ENCODE measurements at places on chromosomes 2 and 18. TPM values are rescaled to one million over a fixed set of nuclear protein-coding genes. Genes with fewer than 3 reads are reported as not detected.

DLGAP1 gene
- polyA plus RNA-seq: 0.46 TPM

C1D gene
- polyA plus RNA-seq: 47.4 TPM

ACKR3 gene
- 1.6 TPM for polyA plus RNA-seq

REG3A gene
- 27.7 TPM for polyA plus RNA-seq

EVA1A gene
- polyA plus RNA-seq: 1.2 TPM

CHAC2 gene
- polyA plus RNA-seq: 1.8 TPM

FBLN7 gene
- not detected for polyA plus RNA-seq

LAMA3 gene
- 15.0 TPM for polyA plus RNA-seq

STAT4 gene
- 4.6 TPM for polyA plus RNA-seq

SOX11 gene
- under 0.01 TPM for polyA plus RNA-seq

CAPN14 gene
- polyA plus RNA-seq: 0.25 TPM

IL1R2 gene
- 24.6 TPM for polyA plus RNA-seq

LHCGR gene
- not detected for polyA plus RNA-seq

TTN gene
- 1.2 TPM for polyA plus RNA-seq

COPS7B gene
- polyA plus RNA-seq: 27.8 TPM

MBD1 gene
- polyA plus RNA-seq: 25.9 TPM

CTIF gene
- polyA plus RNA-seq: 3.6 TPM

SGO2 gene
- 1.8 TPM for polyA plus RNA-seq

ARHGAP25 gene
- 7.2 TPM for polyA plus RNA-seq

REL gene
- 10.2 TPM for polyA plus RNA-seq

PAX8 gene
- polyA plus RNA-seq: 10.8 TPM

HOXD13 gene
- not detected for polyA plus RNA-seq
